Left ventricle myocardium inferior (tissue), 1 donor: ENCODE measurements at places on chromosomes 7 and 10.

- no peak for DNase-seq
Observed at GRCh38 chr10:21943633-21944265, 59.8 kb downstream of the DNAJC1 start.

- DNase-seq = no peak
Observed at GRCh38 chr7:17292843-17293242, 5.6 kb upstream of the AHR start.

- no peak for DNase-seq
Observed at GRCh38 chr7:45598886-45599520, 24.8 kb downstream of the ADCY1 start.

DNA sequence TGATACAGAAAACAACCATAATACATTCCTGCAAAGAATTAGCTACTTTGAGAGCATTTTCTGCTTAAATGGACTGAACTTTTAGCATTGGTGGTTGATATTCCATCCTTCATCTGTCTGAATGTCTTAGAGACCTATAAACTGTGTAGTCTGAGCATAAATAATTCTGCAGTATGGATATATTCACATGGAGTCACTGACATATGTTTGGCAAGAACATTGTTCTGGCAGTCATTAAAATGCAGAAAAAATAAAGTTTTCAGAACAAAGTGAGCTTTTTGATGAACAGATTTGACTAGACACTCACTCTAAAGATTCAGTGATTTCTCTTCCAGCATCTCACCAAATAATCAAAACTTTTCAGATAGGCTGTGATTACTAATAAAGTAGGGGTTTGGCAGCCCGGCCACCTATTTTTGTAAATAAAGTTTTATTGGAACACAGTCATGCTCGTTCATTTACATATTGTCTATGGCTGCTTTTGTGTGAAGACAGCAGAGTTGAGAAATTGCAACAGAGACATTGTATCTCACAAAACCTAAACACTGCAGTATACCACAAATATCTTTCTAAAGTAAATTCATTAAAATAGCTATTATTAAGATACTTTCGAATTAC, 44.1 kb upstream of the RAPGEF5 start:
- no peak for DNase-seq

- no peak for DNase-seq
Observed at GRCh38 chr7:152966189-152966588, 206.6 kb downstream of the ACTR3B start.

DNA sequence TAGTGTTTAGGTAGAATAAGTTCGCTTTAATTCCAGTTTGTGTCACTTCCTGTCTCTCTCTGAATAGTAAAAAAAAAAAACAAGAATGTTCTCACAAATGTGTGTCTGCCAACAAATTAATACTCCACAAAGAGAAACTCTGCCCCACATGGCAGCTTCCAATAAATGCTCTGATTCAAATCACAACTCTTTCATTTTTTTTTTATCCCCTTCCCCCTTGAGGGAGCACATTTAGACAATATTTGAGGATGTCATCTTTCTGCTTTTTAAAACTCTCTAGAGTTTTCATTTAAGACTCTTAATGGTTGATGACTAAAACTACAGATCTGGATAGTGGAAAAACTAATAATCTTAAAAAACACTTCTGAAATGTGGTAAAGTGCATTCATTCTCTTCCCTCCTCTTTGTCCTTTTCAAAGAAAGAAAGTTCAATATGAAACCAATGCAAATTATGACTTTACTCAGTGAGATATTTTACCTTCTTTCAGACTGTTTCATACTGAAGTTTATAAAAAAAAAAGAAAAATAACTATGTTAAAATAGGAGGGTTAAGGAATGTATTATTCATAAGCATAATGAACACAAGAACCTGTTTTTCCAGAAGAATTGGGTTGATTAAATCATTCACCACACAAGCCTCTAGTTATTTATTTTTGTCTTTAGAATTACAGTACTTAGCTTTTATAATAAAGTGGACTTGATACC, 42.3 kb downstream of the ARID5B start:
- DNase-seq = no peak

- DNase-seq = no peak
Observed at GRCh38 chr7:11232462-11232861, 258.8 kb downstream of the PHF14 start.

- no peak for DNase-seq
Observed at GRCh38 chr7:156031679-156032478, 219.6 kb upstream of the SHH start.

DNA sequence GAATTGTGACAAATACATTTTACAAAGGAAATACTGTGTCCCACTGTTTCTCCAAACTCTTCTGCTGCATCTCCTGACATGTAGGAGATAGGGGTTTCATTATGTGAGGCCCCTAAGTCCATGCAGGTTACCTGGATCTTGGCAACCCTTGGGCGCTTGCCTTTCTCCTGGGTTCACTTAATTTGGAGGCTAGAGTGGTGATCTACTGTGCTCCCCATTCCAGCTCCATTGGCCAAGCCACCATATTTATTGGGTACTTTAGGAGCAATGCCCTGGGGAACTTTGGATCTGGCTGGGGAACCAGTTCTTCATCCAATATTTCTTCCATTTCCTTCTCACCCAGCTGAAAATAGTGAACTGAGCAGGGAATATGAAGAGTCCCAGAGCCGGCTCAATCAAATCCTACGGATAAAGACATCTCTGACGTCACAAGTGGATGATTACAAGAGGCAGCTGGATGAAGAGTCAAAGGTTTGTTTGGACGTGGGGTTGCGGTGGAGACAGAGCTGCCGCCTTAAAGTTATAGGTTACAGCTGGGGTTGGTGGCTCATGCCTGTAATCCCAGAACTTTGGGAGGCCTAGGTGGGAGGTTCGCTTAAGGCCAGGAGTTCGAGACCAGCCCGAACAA, 18.5 kb downstream of the MYH16 start:
- no peak for DNase-seq

GRCh38 chr10:114157912-114158311, 16.1 kb downstream of the CCDC186 start:
- no peak for DNase-seq

- no peak for DNase-seq
Observed at GRCh38 chr10:118278649-118279048, 63.5 kb downstream of the FAM204A start.

GRCh38 chr10:120503689-120504088, 46.7 kb downstream of the PLPP4 start:
- no peak for DNase-seq

GRCh38 chr7:100896732-100897608, 1.3 kb upstream of the ACHE start:
- peak; percentile 44 for DNase-seq

GRCh38 chr7:50266635-50267386, 37.7 kb upstream of the IKZF1 start:
- DNase-seq = peak; percentile 17

DNA sequence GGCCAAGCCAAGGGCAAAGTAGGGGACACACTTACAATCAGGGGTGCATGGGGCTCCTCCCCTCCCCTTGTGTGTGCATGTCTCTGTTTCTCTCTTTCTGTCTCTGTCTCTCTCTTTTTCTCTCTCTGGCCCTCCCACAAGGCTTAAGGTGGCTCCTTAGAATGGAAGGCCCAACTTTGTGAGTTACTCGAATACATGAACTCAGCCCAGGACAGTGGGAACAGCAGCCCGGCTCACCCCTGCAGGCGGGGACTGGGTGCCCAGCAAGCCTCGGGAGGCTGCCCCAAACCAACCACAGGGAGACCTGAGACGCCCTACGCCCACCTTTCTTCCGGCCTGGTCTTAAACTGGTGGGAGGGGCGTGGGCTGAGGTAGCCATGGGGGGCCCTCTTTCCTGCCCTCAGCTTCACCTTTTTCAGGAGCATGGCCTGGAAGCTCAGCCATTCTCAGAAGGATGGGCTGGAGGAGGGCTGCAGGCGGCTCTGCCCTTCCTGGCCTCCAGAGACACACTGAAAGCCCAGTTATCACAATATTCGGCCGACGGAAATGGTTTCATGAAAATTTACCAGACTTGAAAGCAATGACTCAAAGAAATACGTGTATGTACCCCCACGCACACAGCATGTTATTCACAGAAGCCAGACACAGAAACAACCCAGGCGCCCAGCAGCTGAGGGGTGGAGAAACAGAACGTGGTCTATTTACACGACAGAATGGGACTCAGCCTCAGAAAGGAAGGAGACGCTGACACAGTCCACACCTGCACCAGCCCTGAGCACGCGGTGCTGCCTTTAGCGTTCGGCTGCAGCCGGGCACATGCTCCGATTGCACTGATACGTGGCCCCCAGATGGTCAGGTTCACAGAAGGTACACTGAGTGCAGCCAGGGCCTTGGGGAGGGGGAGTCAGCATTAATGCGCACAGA, 229.5 kb downstream of the PTPRN2 start:
- DNase-seq = no peak

DNA sequence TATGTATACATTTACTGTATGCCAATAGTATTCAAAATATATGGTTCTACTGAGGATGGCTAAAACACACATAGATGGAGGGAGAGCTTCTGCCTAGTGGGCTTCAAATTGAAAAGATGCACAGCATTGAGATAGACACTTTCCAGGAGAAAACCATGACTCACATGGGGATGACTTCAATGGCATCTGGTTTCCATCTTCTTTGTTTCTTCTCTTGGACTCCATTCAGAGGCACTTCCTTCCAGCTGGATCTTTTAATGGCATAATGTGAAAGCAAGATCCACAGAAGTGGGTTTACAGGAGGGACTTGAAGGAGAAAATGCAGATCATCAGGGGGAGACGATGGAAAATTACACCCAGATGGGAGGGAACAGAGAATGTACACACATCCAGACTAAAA, 84.9 kb downstream of the ZNF365 start:
- no peak for DNase-seq

DNA sequence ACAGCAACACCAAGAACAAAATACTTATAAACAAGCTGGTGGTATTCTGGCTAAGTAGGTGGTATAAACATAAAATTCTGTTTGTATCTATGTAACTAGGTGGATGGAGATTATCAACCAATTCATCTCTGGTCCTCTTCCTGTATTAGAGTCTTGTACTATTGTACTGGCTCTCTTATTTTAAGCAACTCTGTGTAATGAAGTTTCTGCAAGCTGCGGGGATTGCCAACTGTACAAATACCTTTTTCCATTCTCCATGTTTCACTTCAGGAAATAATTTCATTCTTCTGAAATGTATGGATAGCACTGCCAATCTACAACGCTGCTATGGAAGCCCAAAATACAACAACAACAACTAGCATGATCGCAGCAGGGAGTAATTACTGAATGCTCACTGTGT, 44.8 kb downstream of the JAZF1 start:
- DNase-seq = no peak

- no peak for DNase-seq
Observed at GRCh38 chr10:133537546-133538545, 10.7 kb downstream of the CYP2E1 start.

DNA sequence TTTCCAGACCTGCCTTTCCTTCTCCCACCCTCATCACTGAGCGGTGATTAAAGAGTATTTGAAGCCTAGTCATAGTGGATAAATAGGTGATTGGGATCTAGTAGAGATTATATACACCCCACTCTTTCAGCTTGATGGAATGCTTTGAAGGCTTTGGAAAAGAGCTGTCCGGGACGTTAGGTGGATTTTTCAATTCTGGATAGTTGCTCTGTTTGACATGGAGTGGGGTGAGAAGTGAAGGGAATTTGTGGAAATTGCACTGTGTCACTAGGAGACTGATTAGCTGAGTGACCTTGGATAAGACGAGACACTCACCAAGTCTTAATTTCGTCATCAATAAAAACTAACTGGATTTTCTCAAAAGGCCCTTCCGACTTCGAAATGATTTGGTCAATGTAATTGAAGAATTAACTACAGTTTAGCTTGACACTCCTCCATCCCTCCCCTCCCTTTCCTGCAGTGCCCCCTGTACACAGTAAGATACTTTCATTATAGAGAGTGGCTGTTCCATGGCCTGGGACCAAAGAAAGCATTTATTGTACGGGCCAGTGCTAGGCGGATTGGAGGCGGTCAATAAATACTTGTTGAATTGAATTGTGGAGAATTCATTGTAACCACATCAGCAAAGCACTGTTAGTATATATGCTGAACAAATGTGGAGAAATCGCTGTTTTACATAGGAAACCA, 962 bp downstream of the ZKSCAN1 start:
- DNase-seq = no peak

DNA sequence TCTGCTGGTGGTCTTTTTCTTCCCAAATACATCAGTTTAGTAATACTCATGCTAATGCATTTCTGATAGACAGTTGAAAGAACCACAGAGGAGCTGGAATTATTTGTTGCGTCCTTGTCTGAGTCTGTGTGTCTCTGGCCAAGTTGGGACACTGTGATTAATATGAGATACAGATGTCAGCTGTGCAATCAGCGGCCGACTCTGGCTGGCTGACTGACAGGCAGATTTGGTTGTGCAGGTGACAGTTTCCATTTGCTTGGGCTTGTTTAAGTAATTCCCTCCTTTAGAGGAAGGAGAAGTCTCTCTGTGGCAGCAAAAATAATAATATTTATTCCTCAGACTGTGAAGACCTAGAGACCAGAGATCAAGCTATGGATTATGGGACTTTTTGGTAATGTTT, 176.2 kb upstream of the CHRM2 start:
- no peak for DNase-seq
